ENCODE measurements at places on chromosomes 6 and 20.

DNA sequence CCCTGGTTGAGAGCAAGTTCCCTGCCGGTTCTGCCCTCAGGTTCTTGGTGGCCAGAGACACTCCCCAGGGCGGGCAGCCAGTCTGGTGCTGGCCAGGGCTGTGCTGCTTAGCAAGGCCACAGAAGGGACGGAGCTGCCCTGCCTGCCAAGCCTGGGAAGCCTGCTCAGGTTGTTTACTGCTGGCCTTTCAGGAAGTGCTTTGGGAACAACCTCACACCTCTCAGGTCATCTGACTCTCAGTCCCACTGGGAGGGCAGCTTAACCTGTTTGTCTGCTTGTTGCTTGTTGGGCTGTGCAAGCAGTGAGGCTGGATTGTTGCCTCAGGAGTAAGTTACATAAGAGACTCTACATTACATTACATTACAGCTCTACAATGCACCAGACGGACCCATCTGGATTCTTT, 75.8 kb upstream of the AFDN start:
- no peak for DNase-seq

DNA sequence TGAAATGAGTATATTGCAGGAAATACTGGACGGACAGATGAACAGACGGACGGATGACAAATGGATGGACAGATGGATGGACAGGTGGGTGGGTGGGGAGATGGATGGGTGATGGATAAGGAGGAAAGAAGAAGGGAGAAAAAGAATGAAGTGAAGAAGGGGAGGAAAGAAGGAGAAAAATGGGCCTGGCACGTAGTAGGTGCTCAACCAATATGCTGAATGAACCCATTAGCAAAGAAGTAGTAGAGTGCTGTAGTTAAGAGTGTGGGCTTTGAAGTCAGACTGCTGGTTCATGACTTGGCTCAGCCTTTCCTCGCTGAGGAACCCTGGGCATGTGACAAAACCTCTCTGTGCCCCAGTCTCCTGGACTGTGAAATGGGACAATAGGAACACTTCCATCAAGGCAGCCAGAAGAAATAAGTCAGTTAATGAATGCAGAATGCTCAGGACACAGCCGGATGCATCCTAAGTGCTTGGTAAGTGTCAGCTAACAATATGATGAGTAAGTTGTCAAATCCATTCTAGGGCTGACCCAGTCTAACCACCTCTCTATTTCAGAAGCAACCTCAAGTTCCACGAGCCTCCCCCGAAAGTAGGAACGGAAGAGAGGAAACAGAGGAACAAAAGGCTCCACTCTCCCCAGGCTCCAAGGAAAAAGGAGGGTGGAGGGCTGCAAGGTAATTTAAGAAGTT, 37.9 kb downstream of the PREX1 start:
- no peak for DNase-seq

GRCh38 chr20:53149890-53150205, 177.7 kb downstream of the TSHZ2 start:
- no peak for DNase-seq

DNA sequence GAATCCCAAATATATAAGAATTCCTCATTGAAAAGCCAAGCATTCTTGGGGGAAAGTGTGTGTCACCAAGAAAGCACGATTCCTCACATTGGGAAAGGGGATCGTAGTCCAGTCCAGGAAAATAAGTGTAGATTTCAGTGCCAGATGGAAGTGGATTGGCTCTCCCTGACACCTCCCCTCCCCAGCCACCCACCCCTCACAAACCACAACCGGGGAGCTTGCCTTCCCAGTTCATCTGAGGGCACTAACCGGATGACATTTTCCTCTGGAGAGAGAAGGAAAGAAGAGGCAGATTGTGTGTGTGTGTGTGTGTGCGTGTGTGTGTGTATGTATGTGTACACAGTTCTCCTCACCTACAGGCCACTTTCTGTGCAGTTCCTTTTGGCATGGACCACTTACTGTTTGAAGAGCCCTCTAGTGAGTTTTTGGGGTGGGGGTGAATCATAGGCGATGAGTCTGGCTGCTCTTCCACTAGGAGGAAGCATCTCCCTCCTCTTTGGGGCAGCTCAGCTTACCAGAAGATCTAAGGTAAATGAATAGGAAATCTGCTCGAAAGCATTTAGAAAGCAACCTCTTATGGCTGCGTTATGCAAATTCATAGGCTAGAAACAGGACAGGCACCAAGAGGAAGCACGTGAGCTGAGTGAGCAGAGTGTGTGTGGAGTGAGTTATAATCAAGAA, 20.8 kb downstream of the DAAM2 start:
- DNase-seq: no peak

GRCh38 chr6:31272436-31272835, 544 bp upstream of the HLA-C start:
- no peak for DNase-seq

GRCh38 chr6:167396068-167396658, 71.3 kb downstream of the TTLL2 start:
- DNase-seq: no peak

GRCh38 chr6:2958776-2959175, 12.6 kb downstream of the SERPINB6 start:
- DNase-seq: no peak

- DNase-seq: no peak
Observed at GRCh38 chr6:128310451-128310850, 209.9 kb downstream of the PTPRK start.

DNA sequence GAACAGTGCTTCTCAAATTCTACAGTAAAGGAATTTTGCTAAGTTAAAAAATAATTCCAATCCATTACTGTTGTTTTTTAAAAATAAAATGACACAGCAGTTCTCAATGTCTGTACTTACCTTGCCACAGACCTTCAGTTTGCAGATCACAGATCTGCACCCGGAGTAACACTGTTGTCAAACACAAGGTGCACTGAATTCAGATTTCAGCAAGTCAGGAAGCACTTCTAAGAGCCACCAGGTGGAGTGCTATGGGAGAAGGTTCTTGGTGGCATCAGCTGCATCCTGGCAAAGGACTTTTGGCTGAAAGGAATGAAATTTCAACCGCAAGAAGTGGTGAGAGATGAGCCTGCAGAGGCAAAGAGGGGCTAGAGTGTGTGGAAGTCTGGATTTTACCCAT, 17.4 kb downstream of the RSPH4A start:
- no peak for DNase-seq

DNA sequence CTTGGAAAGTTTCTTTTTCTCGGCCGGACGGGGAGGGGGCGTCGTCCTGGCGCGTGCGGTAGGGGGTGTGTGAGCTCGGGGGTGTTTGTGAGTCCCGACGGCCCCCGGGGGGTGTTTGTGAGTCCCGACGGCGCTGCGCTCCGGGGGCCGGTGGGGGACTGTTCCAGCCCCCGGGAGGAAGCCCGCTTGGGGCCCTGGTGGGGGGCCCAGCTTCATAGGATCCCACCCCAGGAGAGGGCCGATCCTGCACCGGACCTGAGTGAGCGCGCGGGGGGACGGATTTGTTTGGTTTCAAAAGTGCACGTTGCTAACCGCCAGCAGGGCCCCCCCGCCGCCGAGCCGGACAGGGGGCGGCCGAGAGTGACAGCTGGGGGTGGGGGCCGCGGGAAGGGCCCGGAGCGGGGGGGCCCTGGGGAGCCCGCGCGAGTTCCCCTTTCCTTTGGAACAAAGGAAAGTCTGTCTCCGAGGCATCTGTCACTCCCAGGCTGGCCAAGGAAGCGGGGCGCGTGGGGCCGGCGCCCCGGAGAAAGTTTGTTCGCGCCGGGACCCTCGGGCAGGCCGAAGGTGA, 485 bp downstream of the TGIF2 start:
- DNase-seq: peak; percentile 32

- DNase-seq: no peak
Observed at GRCh38 chr6:154894902-154895301, 100.2 kb upstream of the TIAM2 start.

GRCh38 chr6:20427856-20428255, 26.2 kb downstream of the E2F3 start:
- no peak for DNase-seq

- DNase-seq: no peak
Observed at GRCh38 chr20:20864351-20865096, 152.1 kb upstream of the RALGAPA2 start.

GRCh38 chr6:21075986-21076385, 517.6 kb upstream of the SOX4 start:
- no peak for DNase-seq

GRCh38 chr6:83976871-83977270, 56.7 kb upstream of the MRAP2 start:
- no peak for DNase-seq

Data from stimulated activated CD4-positive, alpha-beta T cell treated with anti-CD3 and anti-CD28 coated beads, Interleukin-4, amount 100 ng/mL, for 24 hours (primary cell).